CD4-positive, alpha-beta T cell (primary cell): ENCODE measurements at places on chromosomes 11 and 22.

GRCh38 chr22:43186272-43187170 is at the start of gene TTLL12:
TSS of gene TTLL12 (minus strand) at chr22:43187134. CDS start at chr22:43187069, 65 bp downstream.
- peak; percentile 89 for DNase-seq

GRCh38 chr11:124839128-124839971 is 25.9 kb upstream of the ROBO3 start:
- no peak for DNase-seq

DNA sequence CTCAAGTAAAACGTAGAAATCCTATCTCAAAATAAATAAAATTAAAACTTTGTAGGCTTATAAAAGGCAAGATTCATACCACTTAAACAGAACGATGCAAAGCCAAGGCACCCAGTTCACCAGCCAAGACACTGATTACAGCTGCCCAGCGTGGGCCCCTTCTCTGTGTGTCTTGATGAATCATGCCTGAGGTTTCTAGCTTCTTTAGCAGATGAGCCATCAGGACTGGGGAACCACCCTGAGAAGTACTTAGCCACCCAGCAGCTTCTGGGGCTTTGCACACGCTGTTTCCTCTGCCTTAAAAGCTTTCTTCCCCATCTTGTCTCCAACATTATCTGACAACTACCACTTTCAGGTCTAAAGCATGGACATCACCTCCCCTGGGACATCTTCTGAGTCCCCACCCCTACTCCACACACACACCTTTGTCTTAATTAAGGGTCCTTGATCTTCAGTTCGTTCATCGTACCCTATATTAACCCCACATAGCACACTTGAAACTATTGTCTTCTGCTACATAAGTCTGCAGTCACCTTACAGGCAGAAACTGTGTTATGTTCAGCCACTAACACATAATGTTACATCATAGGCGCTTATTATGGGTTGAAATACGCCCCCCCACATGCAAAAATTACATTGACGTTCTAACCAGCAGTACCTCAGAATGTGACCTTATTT is 8.7 kb upstream of the LAYN start:
- DNase-seq, result peak; percentile 28

GRCh38 chr11:101583251-101584128 is at the start of gene TRPC6:
TSS of gene TRPC6 (minus strand) at chr11:101584007. CDS start at chr11:101583503, 504 bp downstream.
- DNase-seq, result no peak

- DNase-seq, result no peak
Measured at GRCh38 chr11:18853086-18853720, 61.6 kb upstream of the PTPN5 start.

DNA sequence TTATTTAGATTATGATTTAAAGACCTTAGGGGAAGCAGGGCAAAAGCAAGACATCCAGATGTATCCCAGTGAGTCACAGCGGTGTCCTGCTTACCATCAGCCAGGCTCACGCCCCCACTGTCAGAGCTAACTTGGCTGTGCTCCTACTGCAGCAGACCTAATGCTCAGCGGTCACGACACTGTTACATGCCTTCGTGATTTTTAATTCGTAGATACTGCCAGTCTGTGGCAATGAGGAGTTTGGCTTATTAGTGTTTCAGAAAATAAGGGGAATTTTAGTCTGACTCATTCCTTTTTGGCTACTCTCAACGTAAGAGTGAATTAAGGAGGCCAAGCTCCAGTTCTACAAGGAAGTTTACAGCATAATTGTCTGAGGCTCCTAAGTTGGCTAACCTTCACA is 22.7 kb downstream of the EFCAB6 start:
- DNase-seq, result no peak

DNA sequence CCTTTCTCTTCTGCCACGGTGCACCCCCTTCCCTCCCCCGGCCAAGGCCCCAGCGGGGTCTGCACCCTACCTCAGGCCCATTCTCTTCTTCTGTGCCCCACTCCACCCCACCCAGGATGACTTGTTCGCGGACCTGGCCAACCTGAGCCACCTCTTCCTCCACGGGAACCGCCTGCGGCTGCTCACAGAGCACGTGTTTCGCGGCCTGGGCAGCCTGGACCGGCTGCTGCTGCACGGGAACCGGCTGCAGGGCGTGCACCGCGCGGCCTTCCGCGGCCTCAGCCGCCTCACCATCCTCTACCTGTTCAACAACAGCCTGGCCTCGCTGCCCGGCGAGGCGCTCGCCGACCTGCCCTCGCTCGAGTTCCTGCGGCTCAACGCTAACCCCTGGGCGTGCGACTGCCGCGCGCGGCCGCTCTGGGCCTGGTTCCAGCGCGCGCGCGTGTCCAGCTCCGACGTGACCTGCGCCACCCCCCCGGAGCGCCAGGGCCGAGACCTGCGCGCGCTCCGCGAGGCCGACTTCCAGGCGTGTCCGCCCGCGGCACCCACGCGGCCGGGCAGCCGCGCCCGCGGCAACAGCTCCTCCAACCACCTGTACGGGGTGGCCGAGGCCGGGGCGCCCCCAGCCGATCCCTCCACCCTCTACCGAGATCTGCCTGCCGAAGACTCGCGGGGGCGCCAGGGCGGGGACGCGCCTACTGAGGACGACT is 15.9 kb downstream of the RTN4RL2 start:
- no peak for DNase-seq

- no peak for DNase-seq
Measured at GRCh38 chr11:87463486-87464102, 425.9 kb downstream of the TMEM135 start.

DNA sequence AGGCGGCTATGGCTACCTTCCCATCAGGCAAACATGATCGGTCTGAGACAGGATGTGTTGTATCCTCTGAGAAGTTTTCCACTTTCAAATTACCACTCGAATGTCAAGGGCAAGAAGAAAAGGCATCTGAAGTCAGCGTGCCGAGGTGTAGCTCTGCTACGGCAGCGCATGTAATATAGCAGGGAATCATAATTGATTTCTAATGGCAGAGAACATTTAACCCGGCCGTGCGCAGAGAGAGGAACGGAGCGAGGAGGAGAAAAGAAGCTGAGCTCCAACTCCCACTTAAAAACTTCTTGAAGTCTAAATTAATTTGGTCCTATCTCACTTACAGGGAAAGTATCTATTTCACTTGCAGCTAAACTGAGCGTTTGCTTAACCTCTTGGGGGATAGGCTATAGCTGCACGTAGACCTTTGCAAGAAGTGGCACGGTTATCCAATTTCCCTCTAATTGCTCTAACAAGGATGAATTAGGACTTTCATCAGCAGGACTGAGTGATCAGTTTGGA is 137.3 kb upstream of the KIRREL3 start:
- no peak for DNase-seq

DNA sequence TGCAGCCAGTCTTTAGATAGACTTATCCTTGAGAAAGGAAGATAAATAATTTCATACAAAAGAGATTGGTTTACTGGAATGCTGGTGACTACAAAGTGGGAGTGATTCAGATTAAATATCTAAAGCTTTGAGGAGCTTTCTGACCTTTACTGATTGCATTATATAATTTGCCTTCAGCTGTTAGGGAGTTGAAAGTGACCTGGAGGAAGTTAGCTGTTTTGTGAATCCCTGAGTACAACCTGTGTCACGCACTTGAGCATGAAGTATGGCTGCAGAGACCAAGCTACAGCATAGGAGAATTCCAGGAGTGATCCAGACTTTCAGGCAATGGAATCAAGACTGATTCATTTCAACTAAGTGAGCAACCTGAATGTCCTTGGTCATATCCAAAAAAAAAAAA is 1848.3 kb upstream of the RAG2 start:
- no peak for DNase-seq

DNA sequence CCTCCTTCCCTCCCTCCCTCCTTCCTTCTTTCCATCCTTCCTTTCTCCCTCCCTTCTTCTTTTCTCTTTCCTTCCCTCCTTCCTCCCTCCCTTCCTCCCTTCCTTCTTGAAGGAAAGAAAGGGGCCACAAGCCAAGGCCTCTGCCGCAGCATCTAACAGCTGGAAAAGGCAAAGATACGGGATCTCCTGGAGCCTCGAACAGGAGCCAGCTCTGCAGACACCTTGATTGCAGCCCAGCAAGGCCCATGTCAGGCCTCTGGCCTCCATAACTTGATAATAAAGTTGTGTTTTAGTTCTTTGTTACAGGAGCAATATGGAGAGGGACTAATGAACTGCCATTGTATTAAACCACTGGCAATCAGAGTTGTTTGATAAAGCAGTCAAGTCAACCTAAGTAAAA is 348.9 kb upstream of the B3GAT1 start:
- no peak for DNase-seq

GRCh38 chr11:134410766-134411165 is 1.3 kb downstream of the B3GAT1 start:
- no peak for DNase-seq

- DNase-seq, result no peak
Measured at GRCh38 chr22:25509374-25509791, 55.1 kb upstream of the GRK3 start.

GRCh38 chr11:32113200-32113919 is 22.5 kb downstream of the RCN1 start:
- DNase-seq, result no peak

DNA sequence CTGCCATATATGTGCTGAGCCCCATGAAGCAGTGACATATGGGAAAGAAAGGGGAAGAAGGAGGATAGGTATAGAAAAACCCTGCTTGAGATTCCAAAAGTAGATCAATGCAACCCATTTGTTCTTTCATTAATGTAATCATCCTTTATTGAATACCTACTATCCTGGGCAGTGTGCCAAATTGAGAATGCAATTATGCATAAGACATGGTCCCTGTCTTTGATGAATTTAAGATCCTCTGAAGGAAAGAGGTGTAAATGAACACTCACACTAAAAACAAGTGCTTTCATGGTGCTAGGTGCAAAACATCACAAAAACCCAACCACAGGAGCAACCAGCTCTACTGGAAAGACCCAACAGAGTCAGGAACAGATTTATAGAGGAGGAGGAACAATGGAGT is 29.7 kb downstream of the FLI1 start:
- no peak for DNase-seq

DNA sequence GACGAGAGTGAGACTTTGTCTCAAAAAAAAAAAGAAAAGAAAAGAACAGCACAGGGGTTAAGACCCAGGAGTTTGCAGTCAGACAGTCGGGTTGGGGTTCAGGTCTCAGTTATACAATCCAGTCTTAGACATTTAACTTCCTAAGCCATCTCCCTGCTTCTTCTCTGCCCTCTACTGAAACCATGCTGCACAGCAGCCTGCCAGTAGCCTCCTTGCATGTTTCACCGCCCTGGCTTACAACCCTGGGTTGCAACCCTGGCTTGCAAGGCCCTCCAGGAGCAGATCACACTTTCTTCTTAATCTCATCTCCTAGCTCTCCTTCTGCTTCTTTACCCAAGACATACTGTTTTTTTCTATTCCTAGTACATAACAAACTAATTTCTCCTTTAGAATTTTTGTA is 5.9 kb upstream of the B3GAT3 start:
- no peak for DNase-seq

GRCh38 chr22:20089977-20090729 is 10.1 kb downstream of the DGCR8 start:
- DNase-seq, result no peak

- DNase-seq, result peak; percentile 16
Measured at GRCh38 chr11:134261626-134262488, 8.5 kb downstream of the ACAD8 start.

DNA sequence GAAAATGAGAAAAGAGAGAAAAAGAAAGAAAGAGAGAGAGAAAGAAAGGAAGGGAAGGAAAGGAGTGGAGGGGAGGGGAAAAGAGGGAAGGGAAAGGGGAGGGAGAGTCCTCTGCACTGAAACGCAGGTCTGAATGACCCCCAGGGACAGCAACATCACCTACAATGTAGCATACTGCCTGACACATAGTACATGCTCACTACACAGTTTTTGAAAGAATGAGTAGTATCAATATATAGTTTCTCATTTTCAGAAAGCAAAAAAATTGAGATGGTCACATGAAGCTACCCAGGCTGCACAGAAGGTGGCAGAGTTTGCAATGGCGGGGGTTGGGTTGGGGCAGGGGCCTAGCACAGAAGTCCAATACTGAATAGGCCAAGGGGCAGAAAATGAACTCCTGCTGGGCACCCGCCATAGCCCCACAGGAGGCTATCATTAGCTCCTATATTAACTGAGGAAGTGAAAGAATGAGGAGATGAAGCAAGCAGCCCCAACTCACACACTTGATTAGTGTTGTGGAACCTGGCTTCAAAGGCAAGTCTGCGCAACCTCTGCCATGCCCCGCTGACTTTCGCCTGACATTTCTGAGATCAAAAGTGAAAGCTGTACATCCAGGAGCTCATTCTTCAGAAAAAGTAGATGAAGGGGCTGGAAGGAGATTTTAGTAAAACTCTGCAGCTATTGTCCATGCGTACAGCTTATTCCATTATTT is 241.2 kb upstream of the SYN3 start:
- no peak for DNase-seq

DNA sequence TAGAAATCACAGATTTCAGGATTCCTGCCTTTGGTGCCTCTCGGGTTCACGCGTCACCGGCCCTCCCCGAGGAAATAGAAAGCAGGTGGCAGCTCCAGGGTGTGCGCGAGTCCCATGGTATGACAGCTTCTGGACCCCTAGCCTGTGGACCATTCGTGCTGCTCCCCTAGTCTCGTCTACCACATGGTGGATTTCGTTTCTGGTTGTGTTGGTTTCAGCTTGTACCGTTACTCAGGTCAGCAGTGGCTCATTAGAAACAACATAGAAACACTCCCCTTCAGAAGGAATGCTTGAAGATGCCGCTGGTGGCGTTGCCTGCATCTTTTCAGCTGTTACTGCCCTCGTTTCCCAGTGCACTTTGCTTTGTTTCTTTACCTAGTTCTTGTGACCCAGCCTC is 700 bp downstream of the TTC17 start:
- peak; percentile 9 for DNase-seq

DNA sequence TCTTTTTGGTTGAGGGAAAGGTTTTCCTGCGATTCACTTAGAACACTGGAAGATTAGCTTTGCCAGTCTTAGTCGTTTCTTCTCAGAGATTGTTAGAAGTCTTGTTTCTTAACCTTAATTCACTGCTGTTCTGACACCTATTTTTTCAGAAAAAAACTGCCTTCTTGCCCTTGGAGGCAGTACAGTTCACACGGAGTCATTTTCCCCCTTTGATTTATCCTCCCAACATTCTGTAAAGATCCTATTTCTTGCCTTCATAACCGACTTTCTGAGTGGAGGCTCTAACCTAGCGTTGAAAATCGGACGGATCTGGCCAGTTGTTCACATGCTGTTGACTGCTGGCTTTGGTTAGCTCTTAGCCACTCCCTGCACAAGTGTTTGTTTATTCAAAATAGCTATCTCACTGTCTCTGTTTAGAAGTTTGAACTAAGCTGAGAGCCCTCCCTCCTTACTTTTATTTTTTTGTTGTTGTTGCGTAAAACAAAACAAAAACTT is 737 bp downstream of the BCL2L13 start:
- no peak for DNase-seq

GRCh38 chr11:92061456-92062062 is 163.1 kb upstream of the FAT3 start:
- DNase-seq, result no peak

DNA sequence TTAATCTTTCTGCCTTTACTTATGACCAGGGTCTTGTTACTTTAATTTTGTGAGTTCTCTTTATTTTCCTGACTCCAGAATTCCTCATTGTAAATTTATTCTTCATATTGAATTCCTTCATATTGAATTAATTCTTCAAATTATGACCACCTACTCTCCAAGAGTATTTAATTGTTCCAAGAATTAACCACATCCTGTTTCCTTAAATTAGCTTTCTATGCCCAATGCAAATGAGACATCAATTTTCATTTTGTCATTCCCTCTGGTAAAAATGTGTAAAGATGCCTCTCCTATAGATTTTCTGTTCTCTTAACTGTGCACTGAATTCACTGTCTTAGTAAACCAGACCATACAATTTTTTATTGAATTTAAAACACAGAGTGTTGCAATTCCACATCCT is 211.2 kb upstream of the GRIA4 start:
- no peak for DNase-seq
